Left colon (tissue), 2 donors: ENCODE measurements at places on chromosomes 5 and 9. TPM values are rescaled to one million over a fixed set of nuclear protein-coding genes. Genes with fewer than 3 reads are reported as not detected.

- DNase-seq, result no peak
Measured at GRCh38 chr9:72581694-72582093, 60.3 kb downstream of the TMC1 start.

DNA sequence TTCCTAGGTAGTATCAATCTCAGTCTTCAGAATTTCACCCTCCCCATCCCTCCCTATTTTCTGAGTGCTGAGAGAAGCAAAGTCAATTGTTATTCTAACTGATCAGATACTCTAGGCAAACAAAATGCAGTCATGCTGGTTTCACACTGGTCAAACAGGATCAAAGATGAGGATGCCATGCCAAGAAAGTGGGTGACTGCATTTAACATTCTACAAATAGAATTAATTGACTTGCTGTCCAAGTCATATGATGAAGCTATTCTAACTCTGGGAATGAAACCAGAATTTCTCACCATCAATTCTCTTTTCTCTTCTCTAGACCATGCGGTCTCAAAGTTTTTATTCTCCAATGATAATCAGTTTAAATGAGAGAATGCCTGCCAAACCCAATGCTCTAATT lies 112.5 kb downstream of the CTNND2 start:
- DNase-seq, result no peak

SHC3 gene
- 0.27 TPM for total RNA-seq

DNA sequence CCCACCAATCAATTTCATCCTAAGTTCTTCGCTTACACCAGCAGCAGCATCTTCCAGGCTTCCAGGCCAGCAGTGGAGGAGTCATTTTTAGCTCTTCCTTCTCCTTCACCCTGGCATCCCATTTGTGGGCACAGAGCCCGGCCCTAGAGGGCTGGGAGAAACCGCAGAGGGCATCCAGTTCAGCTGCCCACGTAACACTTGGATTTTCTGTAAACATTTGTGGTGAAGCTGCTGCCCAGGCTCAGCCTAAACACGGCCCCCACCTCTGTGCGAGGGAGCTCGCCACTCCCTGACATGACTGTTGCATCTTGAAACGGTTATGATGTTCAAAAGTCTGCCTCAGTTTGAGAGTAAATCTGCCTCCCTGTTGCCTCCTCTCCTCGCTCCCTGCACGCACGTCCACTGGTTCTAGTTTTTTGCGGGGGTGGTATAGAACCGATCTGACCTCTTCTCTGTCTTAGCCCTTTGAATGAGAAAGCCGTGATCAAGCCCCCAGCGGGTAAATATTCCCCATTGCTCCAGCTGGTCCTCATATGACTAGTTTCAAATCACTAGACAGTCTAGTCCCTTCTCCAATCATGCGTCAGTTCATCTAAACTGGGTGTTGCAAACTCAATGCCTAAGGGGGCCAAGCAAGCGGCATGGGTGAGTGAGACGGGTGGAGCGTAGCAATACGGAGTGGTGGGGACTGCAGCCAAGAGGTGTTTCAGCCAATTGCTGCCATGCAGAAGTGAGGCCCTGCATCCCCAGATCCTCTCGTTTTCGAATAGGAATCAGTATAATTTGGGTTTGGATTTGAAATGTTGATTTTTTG lies 34.9 kb upstream of the N4BP3 start:
- DNase-seq, result no peak

DNA sequence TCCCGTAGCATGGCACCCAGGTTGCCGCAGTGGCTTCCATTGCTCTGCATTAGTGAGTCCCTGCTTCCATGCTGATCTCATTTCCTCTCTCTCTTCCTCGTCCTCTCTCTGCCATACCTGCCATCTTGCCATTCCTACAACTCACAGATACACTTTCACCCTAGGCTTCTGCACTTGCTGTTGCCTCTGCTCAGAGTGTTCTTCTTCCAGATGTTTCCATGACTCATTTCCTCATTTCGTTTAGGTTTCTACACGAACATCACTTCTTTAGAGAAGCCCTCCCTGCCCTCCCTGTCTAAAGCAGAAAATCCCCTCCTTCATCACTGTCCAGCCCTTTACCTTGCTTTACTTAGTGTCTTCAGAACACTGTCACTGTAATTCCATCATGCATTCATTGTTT lies 115.2 kb upstream of the WWC1 start:
- DNase-seq, result no peak

DNA sequence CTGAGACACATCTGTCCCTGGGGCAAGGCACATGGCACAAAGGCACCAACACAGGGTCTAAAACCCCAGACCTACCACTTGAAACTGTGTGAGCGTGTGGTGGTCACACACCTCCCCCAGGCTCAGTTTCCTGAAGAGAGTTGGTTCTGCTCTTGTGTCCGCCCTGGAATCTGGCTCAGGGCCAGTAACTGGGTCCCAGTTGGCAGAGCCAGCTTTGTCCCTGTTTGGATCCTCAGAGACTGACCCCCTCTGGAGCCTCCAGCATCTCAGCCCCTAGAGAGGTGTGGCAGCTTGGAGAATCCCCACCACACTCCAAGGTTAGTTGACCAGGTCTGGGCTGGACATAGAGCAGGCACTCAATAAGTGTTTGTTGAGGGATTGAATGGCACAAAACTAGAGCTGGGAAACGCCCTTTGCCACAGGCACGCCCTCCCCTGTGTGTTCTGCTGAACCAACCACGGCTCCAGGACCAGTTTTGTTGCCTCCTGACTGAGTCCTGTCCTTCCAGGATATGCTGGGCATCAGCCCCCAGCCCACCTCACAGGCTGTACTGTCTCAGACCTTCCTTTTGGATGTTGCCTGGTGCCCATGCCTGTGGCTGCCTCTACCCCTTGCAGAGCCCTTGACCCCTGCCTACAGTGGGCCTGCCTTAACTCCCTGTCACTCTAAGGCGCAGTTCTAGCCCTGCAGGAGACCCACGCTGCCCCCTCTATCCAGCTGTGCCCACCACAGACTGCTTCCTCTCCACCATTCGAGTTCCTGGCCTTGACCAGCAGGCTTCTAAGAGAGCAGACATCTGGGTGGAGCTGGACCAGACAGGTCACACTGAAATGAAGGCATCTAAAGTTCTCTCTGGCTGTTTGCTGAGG lies 3.8 kb upstream of the PDLIM4 start:
- no peak for DNase-seq

SLCO6A1 gene
- not detected for total RNA-seq

RORB gene
- total RNA-seq, result 0.34 TPM

DNA sequence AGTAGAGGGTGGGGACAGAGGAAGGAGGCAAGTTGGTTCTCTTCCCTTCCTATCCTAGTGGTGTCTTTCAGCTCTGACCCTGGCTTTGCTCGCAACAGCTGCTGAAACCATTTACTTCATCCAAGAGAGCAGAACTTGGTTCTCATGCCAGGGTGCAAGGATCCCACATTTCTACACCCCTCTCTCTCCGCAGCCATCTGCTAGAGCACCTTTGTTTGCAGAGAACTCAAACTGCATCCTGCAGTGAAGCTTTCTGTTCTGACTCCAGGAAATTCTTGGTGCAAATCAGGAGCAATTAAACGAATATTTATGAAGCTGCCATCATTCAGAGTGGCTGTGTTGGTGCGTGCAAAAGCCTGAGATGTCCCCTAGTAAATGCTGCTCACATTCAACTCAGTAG lies 31.9 kb downstream of the NEUROG1 start:
- DNase-seq, result no peak

DNA sequence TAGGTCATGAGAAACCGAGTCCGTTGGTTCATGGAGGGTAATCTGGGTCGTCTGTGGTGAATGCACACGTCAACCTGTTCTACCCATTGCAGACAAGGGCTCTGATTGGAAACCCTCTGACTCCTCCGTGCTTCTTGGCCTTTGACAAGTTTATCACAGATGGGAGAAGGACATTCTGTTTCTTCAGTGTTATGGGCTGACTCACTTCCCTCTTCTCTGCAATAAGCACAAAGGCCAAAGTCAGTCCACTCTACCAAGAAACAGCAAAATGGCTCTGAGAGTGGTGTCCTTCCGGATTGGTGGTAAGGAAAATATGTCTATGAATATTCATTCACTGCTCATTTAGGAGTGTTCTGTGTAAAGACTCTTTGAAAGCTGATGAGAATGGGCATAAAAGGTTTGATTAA lies 89.3 kb downstream of the FEM1C start:
- DNase-seq, result no peak

DNA sequence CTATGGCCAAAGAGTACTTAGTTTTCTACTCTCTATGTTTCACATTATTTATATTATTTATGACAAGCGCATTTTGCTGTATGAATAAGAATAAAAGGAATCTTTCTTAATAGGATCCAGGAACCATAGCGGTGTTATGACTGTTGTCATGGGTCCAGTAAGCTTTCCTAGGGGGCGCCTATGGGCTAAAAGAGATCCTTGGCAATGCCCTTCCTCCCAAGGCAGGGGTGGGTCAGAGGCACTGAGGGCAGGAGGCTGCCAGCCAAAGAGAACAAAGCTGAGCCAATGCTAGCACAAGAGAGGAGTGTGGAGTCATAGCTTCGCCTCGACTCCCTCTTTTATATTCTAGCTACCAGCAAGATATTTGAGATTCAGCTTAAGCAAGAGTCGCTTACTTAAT lies 98.4 kb upstream of the GNAQ start:
- DNase-seq, result no peak
